Mammary epithelial cell (primary cell): ENCODE measurements at places on chromosomes 5 and 9.

GRCh38 chr9:116653348-116654058, 33.6 kb upstream of the TRIM32 start:
- DNase-seq: peak; percentile 66

DNA sequence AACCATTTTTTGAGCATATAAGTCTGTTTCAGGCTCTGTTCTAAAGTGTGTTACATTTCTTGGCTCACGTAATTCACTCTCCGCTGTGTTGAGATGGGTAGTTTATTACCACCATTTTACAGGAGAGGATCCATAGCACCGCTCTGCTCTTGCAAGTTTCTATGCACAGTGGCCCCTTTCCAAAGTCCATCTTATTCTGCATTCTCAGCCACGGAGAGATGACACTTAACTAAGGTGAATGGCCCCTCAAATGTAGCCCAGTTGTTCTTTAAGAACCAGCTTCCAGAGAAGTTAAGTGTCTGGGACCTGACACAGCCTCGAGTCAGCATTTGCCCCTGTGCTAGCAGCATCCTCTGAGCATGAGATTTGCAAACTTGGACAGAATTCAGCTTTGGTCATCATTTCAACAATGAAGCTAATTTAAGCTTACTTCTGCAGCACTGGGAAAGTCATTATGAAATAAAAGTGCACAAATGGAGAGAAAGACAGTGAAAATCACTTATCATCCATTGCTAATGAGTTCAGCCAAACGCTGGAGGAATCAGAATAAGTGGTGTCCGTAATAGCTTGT, 61.9 kb downstream of the FAM78A start:
- no peak for DNase-seq

DNA sequence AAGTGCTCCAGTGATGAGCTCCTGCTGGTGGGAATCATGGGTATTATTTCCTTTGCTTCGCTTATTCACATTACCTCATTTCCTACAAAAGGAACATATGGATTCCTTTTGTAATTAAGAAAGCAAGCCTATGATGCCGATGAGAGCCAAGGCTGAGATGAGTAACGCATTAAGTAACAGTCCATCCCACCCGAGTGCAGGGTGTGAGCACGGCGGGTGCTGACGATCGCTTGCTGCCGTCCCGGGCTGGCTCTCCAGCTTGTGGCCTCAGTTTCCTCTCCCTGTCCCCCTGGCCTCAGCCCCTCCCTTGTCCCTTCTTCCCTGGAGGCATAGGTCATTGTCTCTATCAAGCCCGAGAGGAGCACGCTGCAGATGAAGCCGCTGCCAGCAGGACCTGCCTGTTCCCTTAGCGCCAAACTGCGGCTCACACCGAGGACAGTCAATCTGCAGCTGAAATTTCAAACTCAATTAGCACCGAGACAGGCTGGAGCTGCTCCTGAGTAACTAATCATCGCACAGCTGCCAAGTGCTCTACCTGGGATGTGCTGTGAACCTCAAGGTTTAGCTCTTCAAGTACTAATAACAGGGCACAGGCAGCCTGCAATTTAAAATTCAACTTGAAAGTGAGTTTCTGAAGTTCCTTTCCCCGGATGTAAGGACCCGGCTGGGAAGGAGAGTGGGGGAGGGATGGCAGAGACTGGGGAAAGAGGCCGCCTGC, 115.2 kb upstream of the RAPGEF1 start:
- DNase-seq: no peak

- DNase-seq: no peak
Observed at GRCh38 chr9:124454296-124454695, 4.0 kb downstream of the ADGRD2 start.

DNA sequence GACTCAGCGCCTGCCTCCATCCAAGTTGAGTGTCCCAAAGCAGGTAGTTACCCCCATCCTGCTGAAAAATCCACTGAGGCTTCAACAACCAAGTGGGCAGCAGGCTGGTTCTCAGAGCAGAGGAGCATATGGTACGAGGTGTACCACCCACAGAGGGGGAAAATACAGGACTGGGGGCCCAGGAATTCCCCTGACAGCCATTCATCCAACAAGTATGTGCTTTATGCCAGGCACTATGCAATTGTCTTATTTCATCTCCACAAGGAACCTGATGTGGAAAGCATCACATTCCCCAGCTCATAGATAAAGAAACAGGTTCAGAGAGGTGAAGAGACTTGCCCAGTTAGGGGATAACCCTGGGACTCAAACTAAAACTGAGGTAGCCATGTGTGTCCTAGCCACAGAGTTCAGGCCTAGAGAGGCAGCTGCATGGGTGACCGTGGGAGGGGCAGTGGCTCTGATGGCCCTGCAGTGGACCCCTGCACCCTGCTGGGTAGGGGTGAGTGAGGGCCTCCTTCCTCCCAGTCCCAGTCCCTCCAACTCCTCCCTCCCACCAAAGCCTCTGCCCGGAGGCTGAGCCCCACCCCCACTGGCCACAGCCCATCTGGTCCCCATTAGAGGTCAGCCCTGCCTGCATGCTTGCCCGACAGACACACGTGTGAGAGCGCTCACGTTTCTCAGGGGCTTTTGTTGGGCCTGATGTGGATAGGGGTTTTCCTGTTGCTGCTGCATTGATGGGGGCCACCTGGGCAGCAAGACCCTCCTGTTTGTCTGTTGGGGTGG, 11.5 kb downstream of the PDLIM4 start:
- DNase-seq: peak; percentile 25

DNA sequence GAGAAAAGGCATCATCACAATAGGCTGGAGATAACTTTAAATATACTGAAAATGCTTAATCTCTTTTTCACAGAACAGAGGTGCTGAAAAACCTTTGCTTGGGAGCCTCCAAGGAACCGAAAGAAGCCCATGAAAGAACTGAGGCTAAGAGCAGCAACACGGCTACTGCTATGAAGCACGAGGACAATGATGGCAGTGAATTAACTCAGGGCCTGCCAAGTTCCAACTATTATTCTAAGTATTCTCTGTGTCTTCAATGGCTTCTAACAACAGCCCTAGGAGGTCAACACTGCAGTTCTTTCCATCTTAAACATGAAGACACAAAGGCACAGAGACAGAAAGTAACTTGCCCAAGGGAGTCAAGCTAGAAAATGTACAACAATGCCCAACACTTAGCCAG, 293.0 kb upstream of the DAP start:
- DNase-seq: no peak

DNA sequence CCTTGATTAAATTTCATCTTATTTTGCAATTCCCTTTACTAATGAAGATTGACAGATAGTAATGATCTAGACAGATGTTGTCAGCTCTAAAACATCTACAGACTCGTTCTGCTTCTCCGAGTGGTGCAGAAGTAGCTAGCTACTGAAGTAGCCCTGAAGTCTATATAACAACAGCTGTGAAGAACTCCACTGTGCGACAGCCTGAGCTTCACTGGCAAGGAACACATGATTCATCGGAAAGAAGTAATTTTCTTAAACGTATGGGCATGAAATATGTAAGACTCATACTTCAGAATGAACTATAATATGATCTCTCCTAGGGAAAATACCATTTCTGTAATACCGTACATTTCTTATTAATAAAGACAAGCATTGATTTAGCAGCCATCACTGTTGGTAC, 96.2 kb downstream of the TRPM3 start:
- no peak for DNase-seq

DNA sequence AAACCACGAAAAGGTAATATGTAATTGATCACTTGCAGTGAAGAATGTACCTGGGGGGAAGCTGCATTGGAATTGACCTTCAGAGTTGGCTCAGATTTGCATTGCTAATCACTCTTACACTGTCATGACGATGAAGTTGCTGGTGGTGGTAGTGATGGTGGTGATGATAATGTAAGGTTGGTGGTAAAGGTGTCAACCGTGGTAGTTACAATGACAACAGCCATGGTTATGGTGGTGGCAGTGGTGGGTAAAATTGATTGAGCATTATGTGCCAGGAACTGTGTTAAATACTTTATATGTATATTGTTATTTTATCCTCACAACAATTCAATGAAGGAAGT, 282.4 kb downstream of the NR3C1 start:
- DNase-seq: no peak

DNA sequence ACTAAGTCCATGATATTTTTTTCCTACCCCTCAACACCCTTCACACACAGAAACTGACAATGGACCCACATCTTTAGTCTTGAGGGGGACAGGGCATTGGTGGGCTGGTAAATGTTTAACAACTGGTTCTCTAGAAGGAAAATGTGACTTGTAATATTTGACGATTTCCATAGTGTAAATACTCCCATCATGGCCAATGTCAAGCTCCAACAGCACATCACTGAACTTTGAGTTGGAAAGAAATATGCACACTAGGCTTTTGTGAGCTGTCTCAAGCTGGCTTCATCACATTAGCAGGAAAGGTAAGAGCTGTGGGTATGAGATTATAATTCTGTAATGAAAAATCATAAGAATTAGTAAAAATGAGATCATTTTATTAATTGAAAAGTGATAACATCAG, 189.9 kb upstream of the PRLR start:
- DNase-seq: no peak

GRCh38 chr9:137242269-137243203, 1.4 kb downstream of the TUBB4B start:
- DNase-seq: no peak

DNA sequence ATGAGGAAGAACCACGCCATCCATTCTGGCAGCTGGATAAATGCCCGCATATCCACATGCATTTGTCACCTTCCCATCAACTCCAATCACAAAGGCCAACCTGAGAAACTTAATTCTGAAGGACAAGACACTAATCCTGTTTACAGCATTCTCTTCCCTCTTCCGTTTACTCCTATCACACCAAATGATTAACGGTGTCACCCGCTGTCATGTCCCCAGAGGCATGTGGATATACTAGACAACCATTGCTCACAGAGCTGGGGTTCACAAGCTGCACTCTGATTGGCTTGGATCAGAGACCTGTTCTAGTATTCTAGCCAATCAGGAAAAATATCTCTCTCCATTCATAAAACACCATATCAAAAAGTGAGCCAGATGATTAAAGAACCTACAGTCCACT, 3.6 kb downstream of the MACROH2A1 start:
- DNase-seq: no peak

DNA sequence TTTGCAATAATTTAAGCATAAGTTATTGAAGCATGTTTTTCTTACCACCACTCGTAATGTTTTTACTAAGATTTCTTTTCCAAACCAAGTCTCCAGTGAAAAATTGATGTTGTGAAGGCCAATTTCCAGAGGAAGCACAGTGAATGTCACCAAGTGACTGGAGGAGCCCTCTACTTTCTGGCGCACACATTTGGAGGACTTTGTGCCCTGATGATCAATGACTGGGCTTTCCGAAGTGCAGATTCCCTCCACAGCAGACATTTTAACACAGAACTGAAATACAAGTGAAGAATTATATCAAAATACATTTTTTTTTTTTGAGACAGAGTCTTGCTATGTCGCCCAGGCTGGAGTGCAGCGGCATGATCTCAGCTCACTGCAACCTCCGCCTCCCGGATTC, 52.6 kb downstream of the C5 start:
- no peak for DNase-seq

GRCh38 chr9:124467410-124468060, 17.3 kb downstream of the ADGRD2 start:
- no peak for DNase-seq

DNA sequence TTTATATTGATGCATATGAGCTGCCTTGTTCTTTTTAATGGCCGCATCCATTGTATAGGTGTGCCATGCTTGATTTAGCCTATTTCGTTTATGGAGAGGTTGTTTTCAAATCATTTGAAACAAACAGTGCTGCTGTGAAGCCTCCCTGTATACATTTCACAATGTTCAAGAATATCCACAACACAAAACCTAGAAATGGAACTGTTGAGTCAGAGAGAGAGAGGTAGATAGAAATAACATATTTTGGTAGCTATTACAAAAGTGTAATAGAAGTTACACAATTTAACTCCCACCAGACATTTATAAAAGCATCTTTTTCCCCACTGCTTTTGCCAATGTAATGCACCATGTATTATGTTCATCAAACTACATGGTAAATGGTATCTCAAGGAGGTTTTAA, 82.0 kb downstream of the FRMD3 start:
- no peak for DNase-seq

GRCh38 chr5:111072949-111073682, 1.6 kb downstream of the TSLP start:
- peak; percentile 41 for DNase-seq

DNA sequence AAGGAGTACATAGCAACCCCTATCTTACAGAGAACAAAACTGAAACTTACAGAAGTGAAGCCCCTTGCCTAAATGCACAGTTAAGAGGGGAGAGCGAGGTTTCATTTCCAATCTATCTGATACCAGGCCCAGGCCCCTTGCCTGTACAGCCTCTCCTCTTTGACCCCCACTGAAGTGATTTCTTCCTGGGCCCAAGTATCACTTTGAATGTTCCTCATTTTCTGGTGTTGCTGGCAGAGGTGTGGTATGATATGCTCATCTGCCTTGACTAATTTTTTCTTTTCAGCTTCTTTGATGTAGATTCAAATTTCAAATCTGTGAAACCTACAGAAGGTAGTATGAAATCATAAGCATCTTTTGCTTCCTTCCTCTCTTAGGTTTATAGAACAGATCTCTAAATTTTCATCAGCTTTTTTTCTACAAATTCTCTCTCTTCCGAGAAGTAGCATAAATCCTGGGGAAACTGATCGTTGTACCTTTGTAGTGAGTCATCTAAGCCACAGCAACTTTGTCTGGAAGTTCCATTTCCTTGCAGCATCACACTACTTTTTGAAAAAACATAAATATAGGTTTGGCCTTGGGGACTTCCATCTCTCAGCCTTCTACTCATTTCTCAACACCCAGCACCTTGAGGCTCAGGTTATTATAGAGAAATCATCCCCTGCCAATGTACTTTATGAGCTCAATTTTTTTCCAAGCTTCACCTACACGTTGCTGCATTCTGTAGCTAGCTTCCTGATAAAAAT, 402.4 kb upstream of the PTGER4 start:
- no peak for DNase-seq

DNA sequence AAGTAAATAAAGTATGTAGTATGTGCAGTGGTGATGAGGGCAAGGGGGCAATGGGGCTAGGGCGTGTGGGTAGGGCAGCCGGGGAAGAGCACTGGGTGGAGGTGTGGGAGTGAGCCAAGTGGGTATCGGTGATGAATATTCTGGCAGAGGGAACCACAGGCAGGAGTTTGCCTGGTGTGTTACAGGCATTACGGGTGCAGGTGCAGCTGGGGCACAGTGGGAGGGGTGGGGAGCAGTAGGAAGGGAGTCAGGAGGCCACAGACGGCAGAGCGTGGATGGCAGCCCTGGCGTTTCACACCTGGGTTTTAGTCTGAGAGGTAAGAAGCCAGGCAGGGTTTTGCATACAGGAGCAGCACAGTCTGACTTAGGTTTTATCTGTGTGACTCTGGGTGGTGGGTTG, 35.4 kb downstream of the SFXN1 start:
- DNase-seq: no peak

DNA sequence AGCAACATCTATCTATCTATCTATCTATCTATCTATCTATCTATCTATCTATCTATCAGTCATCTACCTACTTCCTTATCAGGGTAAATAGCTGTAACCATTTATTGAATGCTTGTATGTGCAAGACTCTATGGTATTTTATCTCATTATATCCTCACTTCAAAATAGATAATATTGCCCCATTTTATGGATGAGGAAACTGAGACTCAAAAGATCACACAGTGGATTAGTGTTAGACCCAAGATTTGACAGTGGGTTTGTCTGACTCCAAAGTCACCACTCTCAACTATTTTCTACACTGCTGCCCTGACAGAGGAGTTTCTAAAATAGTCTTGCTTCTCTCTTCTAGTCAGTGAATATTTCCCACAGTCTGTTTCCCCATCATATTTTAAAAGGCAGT, 94.3 kb upstream of the NR3C1 start:
- DNase-seq: no peak

GRCh38 chr5:127813633-127814587, 110.7 kb downstream of the CCDC192 start:
- peak; percentile 71 for DNase-seq

- DNase-seq: peak; percentile 12
Observed at GRCh38 chr5:106121972-106122605, 1548.6 kb downstream of the EFNA5 start.
